ENCODE measurements at places on chromosomes 3 and 15. TPM values are rescaled to one million over a fixed set of nuclear protein-coding genes. Genes with fewer than 3 reads are reported as not detected.

DNA sequence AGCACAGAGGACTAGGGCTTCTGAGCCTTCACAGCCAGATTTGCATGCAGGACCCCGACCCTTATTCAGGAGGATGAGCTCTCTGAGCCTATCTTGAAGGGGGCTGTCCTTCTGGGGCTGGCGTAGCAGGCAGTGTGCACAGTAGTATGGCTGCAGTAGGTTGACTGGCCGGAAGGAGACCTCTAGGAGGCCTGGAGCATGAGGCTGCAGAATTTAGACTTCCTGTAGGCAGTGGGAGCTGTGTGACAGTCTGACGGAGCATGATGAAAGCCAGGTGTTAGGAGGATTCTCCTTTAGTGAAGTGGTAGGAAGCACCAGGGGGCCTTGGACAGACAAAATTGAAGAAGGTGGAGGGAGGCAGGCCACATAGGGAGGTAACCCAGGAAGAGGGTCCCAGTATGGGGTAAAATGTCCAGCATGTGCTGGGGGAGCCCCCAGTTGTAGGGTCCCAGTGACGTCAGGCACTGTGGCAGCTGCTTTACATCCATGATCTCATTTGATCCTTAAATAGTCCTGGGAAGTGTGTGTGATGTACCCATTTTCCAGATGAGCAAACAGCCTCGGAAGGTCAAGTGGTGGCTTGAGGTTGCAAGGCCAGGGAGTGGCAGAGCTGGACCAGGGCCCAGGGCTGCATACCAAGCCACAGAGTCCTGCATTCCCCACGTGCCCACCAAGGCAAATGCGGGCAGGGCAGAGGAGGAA, 36.1 kb downstream of the SPSB4 start:
- DNase-seq: no peak

The RARB gene
- 0.90 TPM for total RNA-seq

The ANKRD63 gene
- 0.37 TPM for total RNA-seq

The AHSG gene
- not detected for total RNA-seq

The IL16 gene
- total RNA-seq: 0.06 TPM

Data from H4 (cell line).